ENCODE measurements at places on chromosomes 1 and 21.

GRCh38 chr1:237032029-237032428, 10.0 kb upstream of the RYR2 start:
- DNase-seq = no peak

- no peak for DNase-seq
Measured at GRCh38 chr1:55214212-55214933, 791 bp downstream of the USP24 start.

DNA sequence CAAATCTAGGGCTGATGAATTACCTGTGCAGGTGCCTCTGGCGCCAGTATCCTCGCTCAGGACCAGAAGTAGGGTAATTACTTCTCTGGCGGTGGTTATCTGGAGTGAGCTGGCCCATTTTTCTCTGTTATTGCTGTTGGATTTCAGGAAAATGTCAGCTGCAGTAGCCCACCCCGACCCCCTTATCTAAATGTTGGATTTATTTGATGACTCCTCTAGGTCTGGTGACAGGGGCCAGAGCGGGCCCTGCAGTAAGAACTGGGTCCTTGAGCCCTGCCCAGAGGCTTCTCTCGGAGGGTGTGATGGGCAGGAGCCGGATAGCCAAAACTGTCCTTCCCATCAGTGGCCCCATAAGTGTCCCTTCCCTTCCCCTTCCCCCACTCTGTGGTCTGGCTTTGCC, 384.3 kb downstream of the PTPRU start:
- DNase-seq = no peak

- DNase-seq = no peak
Measured at GRCh38 chr1:154551474-154551873, 7.0 kb downstream of the UBE2Q1 start.

DNA sequence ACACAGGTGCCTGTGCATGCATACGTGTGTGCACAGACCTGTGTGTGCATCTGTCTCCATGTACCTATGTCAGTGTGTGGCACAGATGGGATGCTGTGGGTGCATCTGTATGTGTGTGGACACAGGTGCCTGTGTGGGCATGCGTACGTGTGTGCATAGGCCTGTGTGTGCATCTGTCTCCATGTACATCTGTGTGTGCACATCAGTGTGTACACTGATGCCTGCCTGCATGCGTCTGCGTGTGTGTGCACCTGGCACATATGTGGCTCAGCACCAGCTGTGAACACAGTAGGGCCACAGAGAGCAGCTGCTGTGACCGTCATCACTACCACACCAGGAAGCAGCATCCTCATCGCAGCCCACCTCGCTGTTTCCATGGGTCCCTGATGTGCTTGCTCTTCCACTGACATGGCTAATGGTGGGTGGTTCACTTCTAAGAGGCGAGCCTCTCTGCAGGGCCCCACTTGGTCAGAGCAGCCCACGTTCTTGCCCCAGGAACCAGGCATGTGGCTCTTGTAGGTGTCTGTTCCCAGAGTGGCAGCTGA, 9.6 kb upstream of the SPATC1L start:
- no peak for DNase-seq

Measured in inflammatory macrophage (primary cell).